ENCODE measurements at places on chromosomes 4 and X.

DNA sequence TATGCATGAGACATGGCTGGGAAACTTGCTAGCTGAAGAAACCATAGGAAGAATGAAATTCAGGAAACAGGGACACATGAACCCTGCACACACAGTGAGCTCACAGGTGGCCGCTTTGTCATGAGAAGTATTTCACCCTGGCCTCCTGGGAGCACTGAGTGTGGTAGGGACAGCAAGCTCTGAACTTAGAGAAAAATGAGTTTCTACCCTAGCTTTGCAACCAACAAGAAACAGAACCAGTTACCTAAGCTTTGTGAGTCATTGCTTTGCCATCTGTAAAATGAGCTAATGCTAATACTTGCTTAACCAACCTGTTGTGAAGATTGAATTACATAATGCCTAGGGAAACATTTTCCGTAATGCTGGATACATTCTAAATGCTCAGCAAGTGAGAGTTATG is 206.6 kb upstream of the HS3ST1 start:
- DNase-seq = no peak

DNA sequence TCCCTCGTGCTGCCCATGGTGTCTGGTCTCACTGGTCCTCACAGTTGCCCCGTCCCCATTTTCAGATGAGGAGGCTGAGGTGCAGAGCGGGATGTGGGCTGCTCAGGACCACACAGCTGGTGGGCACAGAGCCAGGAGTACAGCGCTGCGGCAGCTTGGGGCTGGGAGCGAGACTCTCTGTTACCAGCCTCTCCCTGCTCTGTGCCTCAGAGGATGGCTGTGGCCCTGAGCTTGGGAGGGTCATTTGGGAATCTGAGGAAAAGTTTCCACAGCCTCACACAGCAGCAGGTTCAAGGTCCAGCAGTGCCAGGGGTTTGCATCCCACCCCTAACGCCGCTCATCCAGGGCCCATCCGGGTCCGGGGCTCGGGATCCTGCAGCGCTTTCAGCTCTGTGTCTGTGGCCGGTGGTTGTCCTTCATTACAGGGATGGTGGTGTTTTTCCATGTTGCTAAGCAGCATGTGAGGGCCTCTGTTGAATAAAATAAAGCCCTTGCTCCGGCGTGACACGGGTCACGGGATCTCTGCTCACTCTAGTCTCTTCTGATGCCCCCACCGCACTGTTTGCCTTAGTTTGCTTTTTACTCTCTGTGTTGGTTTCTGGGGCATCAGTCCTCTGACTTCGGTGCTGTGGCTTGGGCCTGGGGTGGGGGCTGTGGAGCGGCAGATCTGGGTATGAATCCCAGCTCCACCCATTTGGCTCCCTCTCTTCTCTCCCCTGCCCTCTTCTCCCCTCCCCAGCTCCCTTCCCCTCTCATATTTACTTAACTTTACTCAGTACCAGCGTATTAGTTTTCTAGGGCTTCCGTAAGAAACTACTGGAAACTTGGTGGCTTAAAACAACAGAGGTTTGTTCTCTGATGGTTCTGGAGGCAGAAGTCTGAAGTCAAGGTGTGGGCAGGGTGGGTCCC is 6.5 kb downstream of the WFS1 start:
- no peak for DNase-seq

DNA sequence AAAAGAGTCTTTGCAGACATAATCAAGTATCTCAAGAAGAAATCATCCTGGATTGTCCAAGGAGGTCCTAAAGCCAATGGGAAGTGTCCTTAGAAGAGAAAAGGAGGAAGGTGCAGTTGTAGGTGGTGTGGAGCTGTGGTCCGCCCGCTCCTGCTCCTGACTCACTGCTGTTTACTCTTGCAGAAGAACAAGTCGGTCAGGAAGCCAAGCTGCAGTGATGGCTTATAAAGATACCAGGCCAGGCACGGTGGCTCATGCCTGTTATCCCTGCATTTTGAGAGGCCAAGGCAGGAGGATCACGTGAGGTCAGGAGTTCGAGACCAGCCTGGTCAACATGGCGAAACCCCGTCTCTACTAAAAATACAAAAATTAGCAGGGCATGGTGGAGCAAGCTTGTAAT is 66.4 kb upstream of the ATP6AP2 start:
- no peak for DNase-seq

- DNase-seq = no peak
Observed at GRCh38 chr4:71494539-71494938, 155.7 kb downstream of the SLC4A4 start.

- DNase-seq = no peak
Observed at GRCh38 chr4:31968842-31969241, 1248.7 kb downstream of the PCDH7 start.

- no peak for DNase-seq
Observed at GRCh38 chr4:187204389-187204918, 480.8 kb upstream of the FAT1 start.

DNA sequence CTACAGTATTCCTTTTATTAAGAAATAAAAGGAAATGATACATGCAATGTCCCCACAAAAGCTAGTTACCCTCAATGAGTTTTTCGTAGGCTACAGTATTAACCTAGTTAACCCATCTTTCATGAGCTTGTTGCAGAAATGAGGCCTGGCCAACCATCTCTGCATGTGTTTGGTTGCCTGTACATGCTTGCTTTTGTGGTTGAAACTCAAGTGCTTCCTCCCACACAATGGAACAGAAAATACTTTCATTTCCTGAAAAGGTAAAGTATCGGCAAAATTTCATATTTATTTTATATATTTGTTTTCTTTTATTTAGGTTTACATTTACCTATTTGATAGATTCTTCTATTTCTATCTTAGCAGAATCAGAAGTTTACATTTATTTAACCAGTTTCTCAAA is 214.6 kb upstream of the FAM241A start:
- no peak for DNase-seq

GRCh38 chr4:176717237-176717636 is 75.5 kb downstream of the VEGFC start:
- no peak for DNase-seq

- DNase-seq = no peak
Observed at GRCh38 chr4:22014222-22014741, 65.7 kb upstream of the KCNIP4 start.

DNA sequence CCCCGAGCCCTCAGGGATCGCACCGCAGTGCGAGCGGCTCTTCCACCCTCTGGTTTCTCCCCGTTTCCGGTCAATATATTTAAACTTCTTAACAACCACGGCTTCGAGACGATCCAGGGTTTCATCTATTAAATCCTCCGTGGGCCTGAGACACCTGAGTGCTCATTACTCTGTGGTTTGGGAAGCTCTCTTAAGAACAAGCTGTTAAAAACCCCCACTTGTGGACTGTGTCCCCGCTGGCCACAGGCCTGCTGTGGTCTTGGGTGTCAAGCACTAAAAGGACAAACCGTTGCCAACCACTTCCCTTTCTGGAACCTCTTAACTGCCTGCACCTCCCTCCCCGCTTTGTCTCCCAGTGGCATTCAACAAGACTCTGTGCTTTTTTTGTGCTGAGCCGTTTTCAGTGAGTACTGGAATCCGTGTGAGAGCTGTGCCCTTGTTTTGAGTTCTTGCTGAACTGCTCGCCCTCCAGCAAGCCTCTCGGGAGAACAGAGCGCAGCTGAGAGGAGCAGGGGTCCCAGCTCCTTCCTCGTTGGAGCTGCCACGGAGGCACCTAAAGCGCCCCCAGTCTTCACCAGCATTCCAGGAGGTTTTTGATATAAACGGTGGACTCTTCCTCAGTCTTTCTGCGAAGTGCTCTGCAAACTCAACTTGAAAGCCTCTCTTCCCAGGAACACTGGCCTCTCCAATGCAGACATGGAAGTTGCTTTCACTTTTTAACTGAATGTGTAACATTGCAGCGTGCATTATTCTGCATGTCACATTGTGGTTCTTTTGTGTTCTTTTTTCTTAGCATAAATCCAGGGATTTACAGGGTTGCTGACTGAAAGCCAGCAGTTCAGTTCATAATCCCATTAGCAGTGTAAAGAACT is 691 bp upstream of the IGFBP7 start:
- DNase-seq = no peak

- DNase-seq = peak; percentile 88
Observed at GRCh38 chr4:183407128-183407585, 37.3 kb upstream of the CDKN2AIP start.

- DNase-seq = no peak
Observed at GRCh38 chrX:103688946-103689345, 2.4 kb upstream of the MORF4L2 start.

GRCh38 chr4:55215087-55215486 is 89.7 kb upstream of the KDR start:
- no peak for DNase-seq

DNA sequence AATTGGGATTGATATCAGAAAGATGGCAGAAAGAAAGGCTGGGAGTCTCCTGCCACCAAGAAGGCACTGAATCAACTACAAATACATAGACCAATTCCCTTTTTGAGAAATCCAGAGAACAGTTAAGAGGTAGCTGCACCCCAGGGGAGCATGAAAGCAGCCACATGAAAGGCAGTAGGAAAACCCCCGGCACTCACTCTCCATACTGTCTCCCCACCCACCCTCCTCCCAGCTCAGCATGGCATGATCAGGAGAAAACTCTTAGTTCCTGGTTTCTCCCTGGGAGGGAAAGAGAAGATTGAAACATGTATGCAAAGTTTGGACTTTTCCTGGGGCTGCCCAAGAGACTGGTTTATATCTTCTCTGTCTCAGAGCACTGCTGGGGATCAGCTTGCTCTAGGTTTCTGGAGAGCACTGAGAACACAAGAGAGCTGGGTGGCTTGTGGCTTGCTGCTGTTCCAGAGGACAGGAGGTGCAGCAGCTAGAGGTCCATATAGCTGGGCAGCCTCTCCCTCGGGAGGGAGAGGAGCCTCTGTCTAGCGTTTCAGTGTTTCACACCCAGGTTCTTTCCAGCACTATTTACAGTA is 305.7 kb downstream of the PDGFC start:
- no peak for DNase-seq

DNA sequence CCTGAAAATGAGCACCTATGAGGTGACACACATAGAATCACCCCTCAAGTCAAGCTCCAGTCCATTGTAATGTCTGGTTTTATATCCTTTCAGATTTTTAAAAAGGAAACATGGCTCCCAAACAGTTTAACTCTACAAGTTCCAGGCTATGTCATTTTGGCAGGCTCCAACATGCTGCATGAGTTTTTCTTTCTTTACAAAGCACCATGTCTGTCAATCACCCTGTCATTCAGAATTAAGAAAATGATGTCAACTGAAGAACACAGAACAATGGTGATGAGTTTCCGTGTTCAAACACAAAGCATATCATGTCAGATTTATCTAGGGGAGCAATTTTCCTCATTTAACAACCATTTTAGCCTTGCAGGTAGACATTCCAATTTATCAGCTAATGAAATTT is 106.5 kb downstream of the AMMECR1 start:
- no peak for DNase-seq

All from stimulated activated CD4-positive, alpha-beta T cell treated with anti-CD3 and anti-CD28 coated beads, Interleukin-15, amount 100 ng/mL, for 48 hours (primary cell).